ENCODE measurements at places on chromosomes 6 and 20.

- no peak for DNase-seq
Observed at GRCh38 chr20:54368570-54368969, 106.8 kb upstream of the DOK5 start.

DNA sequence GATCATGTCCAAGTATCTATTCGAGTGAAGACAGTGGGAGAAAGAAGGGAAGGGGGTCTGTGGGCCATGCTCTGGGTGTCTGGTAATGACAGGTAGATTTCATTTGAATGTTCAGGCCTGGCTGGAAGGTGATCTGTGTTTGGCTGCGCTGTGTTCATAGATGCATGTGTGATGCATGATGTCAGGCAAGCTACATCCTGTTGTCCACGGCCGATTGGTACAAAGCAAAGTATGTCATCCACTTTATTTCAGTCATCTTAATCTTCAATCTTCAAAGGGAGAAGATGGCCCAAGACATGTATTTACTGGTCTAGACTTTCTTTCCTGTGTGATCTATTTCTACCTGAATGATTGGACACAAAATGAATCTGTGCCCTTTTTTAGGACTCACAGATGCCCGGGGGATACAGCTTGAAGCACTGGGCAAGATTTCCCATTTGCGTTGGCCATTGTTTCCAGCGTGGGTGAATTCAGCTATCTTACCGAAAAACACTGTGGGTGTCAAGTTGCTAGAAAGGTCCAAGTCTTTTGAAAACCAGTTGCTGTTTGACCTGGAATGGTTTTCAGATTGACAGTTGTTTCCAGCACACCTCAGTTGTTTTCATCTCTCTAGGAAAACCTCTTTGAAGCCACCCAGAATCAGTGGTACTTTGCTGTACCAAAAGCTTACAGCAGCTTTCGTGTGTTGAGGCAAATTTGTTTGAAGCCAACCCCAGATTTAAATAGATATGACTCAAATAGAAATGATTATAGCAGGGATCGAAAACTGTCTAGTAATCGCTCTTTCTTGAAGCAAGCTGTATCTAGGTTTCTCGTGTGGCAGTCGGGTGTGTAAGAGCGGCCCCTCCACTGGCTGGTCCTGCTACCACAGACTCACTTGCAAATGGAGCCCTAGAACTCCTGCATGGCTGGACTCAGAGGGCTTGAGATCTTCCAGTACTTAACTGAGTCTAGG, 27.2 kb downstream of the DUSP22 start:
- no peak for DNase-seq

- DNase-seq, result no peak
Observed at GRCh38 chr20:36237477-36237876, 1.2 kb downstream of the AAR2 start.

DNA sequence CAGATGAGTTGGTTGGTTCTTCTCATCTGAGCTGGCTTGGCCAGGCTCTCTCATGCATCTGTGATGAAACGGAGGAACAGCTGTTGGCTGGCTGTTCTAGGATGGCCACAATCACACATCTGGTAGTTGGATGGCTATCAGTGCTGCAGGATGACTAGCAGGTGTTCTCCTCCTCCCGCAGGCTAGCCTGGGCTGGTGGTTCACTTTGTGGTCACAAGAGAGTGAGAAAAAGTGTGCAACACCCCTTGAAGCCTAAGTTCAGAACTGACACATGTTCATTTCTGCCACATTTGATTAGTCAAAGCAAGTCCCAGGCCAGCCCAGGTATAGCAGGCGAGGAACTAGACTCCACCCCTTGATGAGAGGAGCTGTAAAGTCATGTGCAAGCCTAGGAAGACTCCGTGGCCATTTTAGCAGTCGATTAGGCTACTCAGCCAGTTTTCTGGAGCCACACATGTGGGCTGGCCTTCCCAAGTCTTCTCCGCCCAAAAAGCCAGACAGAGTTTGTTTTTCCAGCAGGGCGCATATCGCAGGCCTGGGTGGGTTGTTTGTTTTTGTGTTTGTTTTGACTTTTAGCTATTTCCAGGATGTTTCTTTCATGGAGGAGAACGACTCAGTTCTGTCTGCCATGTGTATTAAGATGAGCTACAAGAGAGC, 120.8 kb downstream of the ISM1 start:
- DNase-seq, result no peak

DNA sequence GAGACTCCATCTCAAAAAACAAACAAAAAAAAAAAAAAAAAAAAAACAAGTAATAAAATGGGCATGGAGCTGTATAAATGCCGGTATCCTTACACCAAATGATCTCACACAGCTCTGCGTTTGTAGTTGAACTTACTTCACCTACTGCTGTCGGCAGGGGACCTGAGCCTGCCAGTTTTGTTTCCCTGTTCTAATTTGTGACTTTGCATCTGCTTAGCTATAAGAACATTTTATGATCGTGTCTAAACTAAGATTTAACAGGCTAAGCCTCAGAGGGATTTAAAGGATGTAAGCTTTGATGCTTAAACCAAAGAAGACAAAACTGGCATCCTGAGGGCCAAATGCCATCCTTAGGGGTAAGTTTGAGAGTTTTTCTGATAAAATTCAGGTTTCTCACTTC, 58.7 kb downstream of the GCNT2 start:
- no peak for DNase-seq

GRCh38 chr6:43992126-43992663, 135.1 kb downstream of the MRPL14 start:
- no peak for DNase-seq

DNA sequence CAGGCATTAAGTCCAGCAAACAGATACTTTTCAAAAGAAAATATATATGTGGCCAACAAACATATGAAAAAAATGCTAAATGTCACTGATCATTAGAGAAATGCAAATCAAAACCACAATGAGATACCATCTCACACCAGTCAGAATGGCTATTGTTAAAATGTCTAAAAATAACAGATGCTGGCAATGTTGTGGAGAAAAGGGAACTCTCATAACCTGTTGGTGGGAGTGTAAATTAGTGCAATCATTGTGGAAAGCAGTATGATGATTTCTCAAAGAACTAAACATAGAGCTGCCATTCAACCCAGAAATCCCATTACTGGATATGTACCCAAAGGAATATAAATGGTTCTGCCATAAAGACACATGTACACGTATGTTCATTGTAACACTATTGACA, 20.6 kb downstream of the KCNQ5 start:
- DNase-seq, result no peak

- DNase-seq, result no peak
Observed at GRCh38 chr6:15843764-15844163, 180.9 kb upstream of the DTNBP1 start.

DNA sequence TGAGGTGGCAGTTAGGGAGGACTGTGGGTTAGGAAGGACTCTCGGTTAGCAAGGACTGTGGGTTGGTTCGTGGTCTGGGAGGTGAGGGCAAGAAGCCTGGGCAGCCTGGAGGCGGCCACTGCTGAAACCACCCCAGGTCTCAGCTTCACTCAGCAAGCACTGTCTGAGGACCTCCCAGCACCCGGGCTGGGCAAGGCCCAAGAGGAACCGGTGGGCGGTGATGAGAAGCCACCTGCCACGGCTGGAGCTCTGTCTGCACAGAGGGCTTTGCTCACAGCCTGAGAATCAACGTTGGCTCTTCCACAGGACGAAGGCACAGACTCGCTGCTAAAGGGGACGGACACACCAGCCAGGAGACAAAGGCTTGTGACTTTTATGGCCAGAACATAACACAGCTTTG, 69.3 kb downstream of the DACT2 start:
- DNase-seq, result no peak

DNA sequence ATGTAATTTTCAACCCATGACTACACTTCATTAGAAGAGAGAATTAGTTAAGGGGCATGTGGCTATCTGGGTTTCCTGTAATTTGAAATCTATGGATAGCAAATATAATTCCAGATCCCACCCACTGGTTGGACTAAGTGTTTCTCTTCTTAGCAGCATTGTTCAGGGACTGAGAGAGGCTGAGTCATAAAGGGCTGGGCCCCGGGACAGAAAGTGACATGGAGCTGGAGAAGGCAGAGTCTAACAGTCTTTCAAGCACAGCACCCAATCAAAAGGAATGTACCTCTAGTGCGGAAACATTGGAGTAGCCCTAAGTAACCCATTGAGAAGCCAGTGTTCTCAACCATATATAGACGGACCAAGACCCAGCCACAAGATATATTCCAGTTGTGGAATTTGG, 363.9 kb downstream of the DHX35 start:
- DNase-seq, result no peak

DNA sequence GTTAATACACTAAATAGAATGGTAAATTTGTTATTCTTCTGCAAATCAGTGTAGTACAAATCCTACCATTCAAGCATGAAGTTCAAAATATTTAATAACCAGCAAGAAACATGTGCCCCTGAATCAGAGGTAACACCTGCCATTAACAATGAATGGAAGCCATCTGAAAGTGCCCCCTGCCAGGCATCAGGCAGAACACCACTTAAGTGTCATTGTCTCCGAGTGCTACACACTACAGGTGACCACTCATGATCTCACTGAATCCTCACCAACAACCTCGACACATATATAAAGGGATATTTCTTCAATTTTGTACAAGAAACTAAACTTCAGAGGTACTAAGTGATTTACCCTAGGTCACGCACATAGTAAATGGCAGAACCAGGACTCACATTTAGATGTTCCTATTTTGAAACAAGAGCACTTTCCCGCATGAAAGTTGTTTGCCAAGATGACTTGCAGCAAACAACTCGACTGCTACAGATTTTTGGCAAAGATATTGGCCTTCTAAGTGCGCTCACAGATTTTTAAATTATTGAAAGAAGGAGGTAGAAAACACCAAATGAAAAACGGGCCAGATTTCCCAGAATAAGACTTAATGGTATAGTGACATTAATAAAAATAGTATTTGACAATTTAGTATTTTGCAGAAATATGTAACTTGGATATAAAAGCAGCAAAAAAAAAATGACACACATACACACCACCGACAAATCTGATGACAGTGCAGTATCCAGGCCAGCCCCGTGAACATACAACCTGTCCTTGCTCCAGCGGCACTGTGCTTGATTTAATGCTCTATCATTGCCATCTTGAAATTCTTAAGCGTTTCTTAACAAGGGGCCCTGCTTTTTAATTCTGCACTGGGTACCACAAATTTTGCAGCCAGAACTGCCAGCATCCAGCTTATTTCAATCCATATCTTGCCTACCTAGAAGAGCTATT, 274.5 kb downstream of the ALDH8A1 start:
- DNase-seq, result no peak

DNA sequence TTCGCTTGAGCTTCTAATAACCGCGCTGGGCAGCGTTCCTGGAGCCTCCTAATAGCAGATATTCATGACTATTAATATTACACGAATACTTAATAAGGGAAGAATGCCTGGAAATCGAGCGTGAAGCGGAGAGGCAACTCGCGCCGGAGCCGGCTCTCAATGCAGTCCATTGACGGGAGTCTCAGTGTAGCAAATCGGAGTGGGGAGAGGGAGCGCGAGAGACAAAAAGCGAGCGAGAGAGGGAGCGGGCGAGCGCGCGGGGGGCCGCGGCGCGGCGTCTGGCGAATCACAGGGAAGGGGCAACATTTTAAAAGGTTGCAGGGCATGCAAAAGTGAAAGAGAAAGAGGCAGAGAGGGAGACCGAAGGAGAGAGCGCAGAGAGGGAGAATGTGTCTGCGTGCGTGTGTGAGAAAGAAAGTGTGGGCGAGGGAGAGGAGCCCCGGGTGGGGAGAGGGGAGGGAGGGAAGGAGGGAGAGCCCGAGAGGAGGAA, 2.9 kb downstream of the TFAP2A start:
- peak; percentile 90 for DNase-seq

DNA sequence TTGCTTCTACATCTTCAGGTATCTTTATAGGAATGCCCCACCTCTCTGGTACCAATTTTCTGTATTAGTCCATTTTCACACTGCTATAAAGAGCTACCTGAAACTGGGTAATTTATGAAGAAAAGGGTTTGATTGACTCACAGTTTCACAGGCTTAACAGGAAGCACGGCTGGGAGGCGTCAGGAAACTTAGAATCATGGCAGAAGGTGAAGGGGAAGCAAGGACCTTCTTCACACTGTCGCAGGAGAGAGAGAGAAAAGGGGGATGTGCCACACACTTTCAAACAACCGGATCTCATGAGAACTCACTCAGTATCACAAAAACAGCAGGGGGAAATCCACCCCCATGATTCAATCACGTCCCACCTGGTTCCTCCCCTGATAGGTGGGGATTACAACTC, 24.4 kb upstream of the LY86 start:
- DNase-seq, result no peak

DNA sequence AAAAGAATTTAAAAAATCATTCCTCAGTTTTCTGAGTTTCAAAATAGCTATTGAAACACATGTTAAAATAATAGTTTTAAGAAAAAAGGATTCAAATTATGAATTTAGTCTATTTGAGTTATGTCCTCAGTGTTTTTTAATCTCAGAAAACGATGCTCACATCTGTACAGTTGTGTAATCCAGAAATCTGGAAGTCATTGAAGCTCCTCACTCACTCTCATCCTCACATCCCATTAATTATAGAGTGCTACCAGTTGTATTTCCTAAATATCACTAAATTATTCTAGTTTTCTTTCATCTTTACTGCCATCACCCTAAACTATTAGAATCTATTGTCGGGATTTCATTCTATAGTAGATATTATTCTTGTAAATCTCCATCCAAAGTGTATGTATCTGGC, 234.7 kb upstream of the RIMS1 start:
- no peak for DNase-seq

- DNase-seq, result no peak
Observed at GRCh38 chr6:37116326-37116725, 53.6 kb upstream of the PIM1 start.

- peak; percentile 39 for DNase-seq
Observed at GRCh38 chr6:80642452-80642851, 536.0 kb downstream of the BCKDHB start.

DNA sequence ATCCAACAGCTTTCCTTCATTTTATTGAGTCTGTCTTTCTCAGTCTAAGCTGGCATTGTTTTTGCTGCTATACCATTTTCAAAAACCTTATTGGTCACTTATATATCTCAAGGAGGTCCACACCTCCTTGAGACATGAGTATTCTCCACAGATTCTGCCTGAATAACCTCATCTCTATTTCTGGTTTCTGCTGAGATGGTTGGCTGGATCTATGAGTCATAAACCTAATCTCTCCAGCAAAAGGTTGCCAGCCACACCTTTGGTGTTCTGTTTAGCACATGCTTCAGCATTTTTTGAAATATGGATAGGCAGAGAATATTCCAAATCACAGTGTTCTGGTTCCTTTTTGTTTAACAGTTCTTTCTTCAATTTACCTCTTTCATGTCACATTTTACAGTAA, 40.8 kb upstream of the TMEM244 start:
- no peak for DNase-seq

- no peak for DNase-seq
Observed at GRCh38 chr6:106558364-106558763, 70.9 kb downstream of the RTN4IP1 start.

Measured in AG09309 (cell line).